LHCN-M2 (cell line): ENCODE measurements at places on chromosomes 4 and X.

GRCh38 chr4:81490403-81491160, 18.9 kb upstream of the RASGEF1B start:
- no peak for DNase-seq

GRCh38 chrX:134588806-134589205, 69.5 kb downstream of the PLAC1 start:
- no peak for DNase-seq

- no peak for DNase-seq
These were observed 376.9 kb upstream of the CTSO start for GRCh38 chr4:156330436-156331031.

DNA sequence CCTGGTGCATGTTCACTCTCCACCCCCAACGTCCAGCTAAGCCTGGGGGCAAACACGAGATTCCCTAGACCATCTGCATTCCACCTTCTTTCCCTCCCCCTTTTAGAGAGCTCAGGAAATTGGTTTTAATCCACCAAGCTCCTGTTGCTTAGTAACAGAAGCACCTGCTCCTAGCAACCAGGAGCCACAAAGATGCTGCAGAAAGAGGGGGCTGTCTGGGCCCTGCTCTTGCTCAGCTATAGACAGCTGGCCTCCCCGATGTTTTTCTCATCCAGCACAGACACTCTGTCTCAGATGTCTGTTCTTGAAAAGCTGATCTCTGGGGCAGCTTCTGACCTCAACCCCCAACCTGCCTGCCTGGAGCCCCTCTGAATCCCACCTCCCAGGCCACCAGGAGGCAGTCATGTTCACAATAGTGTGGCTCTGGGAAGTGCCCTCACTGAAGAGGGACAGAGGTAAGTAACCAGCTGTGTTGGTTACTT, 71.5 kb downstream of the SLC16A2 start:
- peak; percentile 5 for DNase-seq

GRCh38 chr4:142292231-142292630, 553.9 kb downstream of the INPP4B start:
- DNase-seq, result no peak

DNA sequence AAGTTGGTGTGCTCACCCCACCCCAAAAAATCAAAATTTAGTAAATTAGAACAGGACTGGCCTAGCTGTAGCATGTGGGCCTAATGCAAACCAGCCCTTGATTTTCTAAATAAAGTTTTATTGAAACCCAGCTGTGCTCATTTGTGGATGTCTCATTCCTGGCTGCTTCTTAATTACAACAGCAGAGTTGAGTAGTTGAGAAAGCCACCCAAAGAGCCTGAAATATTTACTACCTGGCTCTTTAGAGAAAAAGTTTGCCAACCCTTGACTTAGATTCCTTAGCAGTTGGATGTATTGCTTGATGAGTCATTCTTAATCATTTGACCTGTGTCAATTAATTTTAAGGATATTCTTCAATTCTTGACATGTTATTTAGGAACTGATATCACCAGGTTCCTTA, 168.3 kb upstream of the PUDP start:
- peak; percentile 20 for DNase-seq
